ENCODE measurements at places on chromosomes 12 and 14.

DNA sequence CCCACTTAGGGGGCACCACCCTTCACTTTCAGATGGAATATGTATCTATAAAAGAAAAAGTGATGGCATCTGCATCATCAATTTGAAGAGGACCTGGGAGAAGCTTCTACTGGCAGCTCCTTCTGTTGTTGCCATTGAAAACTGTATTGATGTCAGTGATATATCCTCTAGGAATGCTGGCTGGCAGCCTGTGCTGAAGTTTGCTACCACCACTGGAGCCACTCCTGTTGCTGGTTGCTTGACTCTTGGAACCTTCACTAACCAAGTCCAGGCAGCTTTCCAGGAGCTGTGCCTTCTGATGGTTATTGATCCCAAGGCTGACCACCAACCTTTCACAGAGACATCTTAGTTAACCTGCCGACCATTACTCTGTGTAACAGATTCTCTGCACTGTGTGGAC lies 44.7 kb downstream of the RIMKLB start:
- no peak for DNase-seq

DNA sequence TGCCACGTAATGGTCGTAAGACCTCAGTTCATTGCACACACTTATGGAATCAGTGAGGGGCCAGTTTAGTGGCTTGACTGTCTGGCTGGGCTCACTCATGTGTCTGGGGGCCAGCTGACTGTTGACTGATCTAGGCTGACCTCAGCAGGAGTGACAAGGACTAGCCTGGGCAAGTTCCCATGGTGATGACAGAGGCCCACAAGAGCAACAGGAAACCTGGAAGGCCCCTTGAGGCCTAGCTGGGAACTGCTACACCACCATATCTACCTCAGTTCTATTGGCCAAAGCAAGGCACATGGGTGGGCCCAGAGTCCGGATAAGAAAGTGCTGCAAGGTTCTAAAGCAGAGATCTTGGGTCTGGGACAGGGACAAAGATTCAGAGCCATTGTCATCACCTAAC lies 21.3 kb upstream of the RFLNA start:
- no peak for DNase-seq

DNA sequence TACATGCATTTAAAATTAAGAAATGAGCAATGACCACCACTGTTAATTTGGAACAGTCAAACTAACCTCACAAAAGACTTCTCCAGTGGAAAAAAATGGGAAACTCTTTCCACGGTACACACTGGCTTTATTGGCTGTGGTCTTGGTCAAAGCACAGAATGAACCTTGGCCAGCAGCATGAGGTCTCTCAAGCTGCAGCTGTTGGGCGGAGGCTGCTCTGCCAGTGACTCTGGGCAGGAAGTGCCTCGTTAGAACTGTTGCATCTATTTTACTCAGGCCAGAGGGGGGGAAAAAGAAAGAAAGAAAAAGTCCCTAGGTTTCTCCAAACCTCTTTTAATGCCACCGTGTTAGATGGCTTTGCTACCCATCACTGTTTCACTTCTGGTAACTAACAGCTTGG lies 279.8 kb upstream of the DIO2 start:
- no peak for DNase-seq

- no peak for DNase-seq
Observed at GRCh38 chr14:52299692-52300278, 14.3 kb upstream of the PTGER2 start.

DNA sequence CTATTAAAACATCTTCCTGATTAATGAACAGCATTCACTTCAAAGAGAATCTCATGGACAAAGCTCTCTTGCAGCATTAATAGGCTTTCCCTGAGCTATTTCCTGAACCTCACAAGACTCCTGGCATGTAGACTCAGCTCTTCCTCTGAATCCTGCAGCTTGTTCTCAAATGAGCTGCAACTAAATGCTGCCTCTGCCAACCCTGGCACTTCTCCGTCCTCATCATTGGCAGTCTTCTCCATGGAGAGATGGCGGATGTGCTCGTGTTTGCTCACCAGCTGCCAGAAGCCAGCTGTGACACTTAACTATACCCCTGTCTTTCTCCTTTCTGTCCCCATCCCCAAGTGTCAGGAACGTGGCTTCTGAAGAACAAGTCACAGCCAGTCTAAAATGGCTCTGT lies 232.1 kb downstream of the FOXN3 start:
- no peak for DNase-seq

- DNase-seq = no peak
Observed at GRCh38 chr12:84355561-84355960, 557.0 kb downstream of the SLC6A15 start.

DNA sequence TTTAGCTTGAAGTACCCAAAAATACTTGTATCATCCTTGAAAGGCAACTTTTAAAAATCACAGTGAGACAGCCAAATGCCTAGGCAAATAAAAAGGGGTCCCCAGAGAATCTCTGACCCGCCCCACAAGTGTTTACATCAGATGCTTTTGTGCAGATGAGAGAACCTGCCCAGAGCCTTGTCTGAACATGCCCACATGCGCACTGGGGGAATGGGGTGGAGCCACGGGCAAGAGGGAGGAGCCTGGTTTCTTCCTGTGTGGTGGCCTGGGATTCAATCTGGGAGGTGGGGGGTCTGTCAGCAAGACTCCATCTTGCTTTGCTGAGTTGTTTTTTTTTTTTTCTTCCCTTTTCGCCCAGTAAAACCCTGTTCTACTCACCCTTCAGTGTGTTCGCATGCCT lies 381.7 kb upstream of the CCDC196 start:
- no peak for DNase-seq

DNA sequence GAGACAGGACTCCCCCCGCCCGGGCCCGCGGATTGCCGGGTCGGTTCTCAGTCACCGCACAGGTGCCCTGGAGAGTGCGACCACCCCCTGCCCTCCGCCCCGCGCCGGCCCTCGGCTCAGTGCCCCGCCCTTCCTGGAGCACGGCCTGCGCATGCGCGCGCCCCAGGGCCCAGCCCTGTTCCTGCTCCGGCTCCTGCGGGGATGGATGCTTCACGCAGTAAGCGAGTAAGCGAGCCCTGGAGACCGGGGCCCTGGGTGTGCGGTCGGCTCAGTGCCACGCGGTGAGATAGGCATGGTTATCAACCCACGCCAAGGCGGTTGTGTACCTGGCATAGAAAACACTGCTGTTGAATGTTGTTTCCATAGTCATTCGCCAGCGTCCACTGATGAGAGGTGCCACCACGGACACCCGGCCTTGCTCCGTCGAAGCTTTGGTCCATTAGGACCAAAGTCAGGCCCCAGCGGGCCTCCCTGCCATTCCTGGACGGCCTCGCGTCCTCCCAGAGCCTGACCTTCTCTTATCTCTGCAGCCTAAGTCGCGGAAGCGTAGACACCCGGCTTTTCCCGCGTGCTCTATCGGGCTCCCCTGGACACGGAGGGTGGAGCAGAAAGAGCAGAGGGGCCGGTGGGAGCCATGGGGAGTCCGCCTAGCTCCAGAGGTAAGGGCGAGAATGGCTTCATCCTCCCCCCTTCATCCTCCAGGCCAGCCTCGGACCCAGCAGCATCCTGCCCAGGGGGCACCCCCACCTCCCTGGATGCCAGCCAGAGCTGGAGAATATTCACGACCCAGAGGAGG lies 90.6 kb downstream of the PAPOLA start:
- no peak for DNase-seq

- peak; percentile 64 for DNase-seq
Observed at GRCh38 chr14:55071870-55072640, 20.6 kb downstream of the MAPK1IP1L start.
